ENCODE measurements at places on chromosomes 1 and 21.

- no peak for DNase-seq
These were observed 35.4 kb upstream of the MYBPHL start for GRCh38 chr1:109341944-109342930.

DNA sequence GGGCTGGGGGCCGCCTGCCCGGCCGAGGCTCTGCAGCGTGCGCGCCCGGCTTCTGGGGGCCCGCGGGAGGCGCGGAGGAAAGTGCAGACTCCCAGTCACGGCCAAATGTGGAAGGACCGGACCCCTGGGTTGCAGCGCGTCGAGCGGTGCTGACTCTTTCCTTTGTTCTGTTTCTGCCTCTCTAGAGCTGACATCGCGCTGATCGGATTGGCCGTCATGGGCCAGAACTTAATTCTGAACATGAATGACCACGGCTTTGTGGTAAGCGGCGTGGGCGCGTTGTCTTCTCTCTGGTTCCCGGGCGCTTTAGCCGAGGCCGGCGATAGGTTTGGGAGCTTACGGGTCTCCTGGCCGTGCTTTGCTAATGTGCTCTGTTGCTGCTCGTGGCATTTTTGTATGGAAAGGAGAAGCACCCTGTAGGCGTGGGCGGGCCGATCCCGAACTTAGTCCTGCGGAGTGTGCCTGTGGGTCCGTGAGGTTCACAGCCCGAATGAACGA is 629 bp downstream of the PGD start:
- no peak for DNase-seq

GRCh38 chr1:11908095-11908675 is 18.0 kb downstream of the KIAA2013 start:
- DNase-seq: peak; percentile 87

GRCh38 chr21:38123626-38124025 is 133.2 kb upstream of the KCNJ15 start:
- no peak for DNase-seq

DNA sequence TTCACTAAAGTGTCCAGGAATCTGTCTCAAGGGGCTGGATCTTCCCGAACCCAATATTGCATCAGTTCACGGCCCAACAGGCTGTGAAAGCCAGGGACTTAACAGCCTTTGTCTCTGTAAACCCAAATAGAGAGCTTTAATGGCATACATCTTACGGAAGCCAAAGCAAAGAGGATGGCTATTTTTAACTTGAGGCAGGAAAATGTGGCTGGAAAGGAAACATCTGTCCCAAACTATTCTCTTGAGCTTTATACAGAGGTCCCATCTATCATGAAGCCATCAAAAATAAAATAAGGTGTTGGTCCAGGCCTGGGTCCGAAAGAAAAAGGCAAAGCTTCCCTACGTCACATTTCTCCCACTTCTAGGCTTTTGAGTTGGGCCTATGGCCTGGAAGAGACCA is 7.7 kb upstream of the CD34 start:
- DNase-seq: no peak

DNA sequence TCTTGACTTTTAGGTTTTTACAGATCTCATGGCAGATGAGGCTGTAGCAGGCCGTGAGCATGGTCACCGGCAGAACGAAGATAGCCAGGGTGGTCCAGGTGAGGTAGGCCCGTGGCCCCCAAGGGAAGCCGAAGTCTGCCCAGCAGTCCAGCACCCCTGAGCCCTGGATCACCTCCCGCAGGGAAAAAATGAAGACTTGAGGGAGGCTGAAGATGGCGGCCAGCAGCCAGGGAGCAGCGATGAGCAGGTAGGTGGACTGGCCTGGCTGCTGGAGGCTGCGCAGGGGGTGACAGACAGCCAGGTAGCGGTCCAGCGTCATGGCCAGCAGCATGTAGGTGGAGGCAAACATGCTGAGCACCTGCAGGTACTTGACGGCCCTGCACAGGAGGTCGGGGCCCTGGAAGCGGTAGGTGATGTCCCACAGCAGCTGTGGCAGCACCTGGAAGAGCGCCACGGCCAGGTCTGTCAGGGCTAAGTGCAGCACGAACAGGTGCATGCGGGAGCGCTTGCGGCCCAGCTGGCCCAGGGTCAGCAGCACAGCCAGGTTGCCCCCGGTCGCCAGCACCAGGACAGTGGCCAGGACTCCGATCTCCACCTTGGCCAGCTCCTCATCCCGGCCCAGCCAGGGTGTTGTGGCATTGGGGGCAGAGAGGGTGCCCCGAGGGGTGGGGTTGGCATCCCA is 856 bp downstream of the AVPR1B start:
- DNase-seq: peak; percentile 5
